Endothelial cell of coronary artery (primary cell): ENCODE measurements at places on chromosomes 3 and 15. TPM values are rescaled to one million over a fixed set of nuclear protein-coding genes. Genes with fewer than 3 reads are reported as not detected.

The ZNF774 gene
- 0.72 and 1.0 TPM in 2 replicates for total RNA-seq

The KLHL40 gene
- total RNA-seq = not detected in 2 replicates

The DNASE1L3 gene
- total RNA-seq = 0.09 and 0.18 TPM in 2 replicates

The SPINK8 gene
- not detected in 2 replicates for total RNA-seq

The INO80 gene
- 21.4 and 29.2 TPM in 2 replicates for total RNA-seq

The TEX55 gene
- total RNA-seq = not detected in 2 replicates

The SEMA4B gene
- total RNA-seq = 10.9 and 65.6 TPM in 2 replicates

The ARHGAP31 gene
- total RNA-seq = 23.5 and 23.8 TPM in 2 replicates

The CD47 gene
- 61.1 and 65.4 TPM in 2 replicates for total RNA-seq

The RCCD1 gene
- 4.9 and 9.0 TPM in 2 replicates for total RNA-seq
